ENCODE measurements at places on chromosomes 16 and 17.

- no peak for ATAC-seq
- peaks cover 19% of the 10 kb centered on the region for H3K27me3 ChIP-seq
- H3K4me1 ChIP-seq: no peaks in the 10 kb centered on the region
- no peak overlapping the region for H3K27ac ChIP-seq
- H3K36me3 ChIP-seq: no peaks in the 10 kb centered on the region
Measured at GRCh38 chr16:23348579-23349469, 46.7 kb downstream of the SCNN1B start.

- H3K4me1 ChIP-seq: no peaks in the 10 kb centered on the region
- H3K27me3 ChIP-seq: no peaks in the 10 kb centered on the region
- no peak overlapping the region for H3K4me3 ChIP-seq
- H3K36me3 ChIP-seq: no peaks in the 10 kb centered on the region
- no peak for ATAC-seq
Measured at GRCh38 chr17:76179496-76180467, 38.7 kb upstream of the FOXJ1 start.

- H3K27ac ChIP-seq: no peak overlapping the region
- H3K4me3 ChIP-seq: no peak overlapping the region
- no peak for ATAC-seq
- peaks cover 75% of the 10 kb centered on the region for H3K4me1 ChIP-seq
Measured at GRCh38 chr17:83100853-83101391, 21.5 kb downstream of the METRNL start.

- no peaks in the 10 kb centered on the region for H3K4me1 ChIP-seq
- ATAC-seq: peak; percentile 58
- peaks cover 66% of the 10 kb centered on the region for H3K36me3 ChIP-seq
- no peak overlapping the region for H3K4me3 ChIP-seq
- H3K27ac ChIP-seq: peak overlapping the region; percentile 77
Measured at GRCh38 chr16:19696328-19696727, 21.7 kb downstream of the KNOP1 start.

- no peaks in the 10 kb centered on the region for H3K36me3 ChIP-seq
- H3K27ac ChIP-seq: no peak overlapping the region
- no peak overlapping the region for H3K4me3 ChIP-seq
- H3K27me3 ChIP-seq: peaks cover 59% of the 10 kb centered on the region
Measured at GRCh38 chr16:54633943-54634362, 296.7 kb upstream of the IRX5 start.

GRCh38 chr17:40122136-40122998, 596 bp downstream of the MSL1 start:
- peaks cover 8% of the 10 kb centered on the region for H3K4me1 ChIP-seq
- H3K36me3 ChIP-seq: peaks cover 21% of the 10 kb centered on the region
- H3K27ac ChIP-seq: peak overlapping the region; percentile 95
- H3K27me3 ChIP-seq: no peaks in the 10 kb centered on the region
- H3K4me3 ChIP-seq: peak overlapping the region; percentile 88

- H3K4me3 ChIP-seq: no peak overlapping the region
- H3K27ac ChIP-seq: no peak overlapping the region
- no peaks in the 10 kb centered on the region for H3K36me3 ChIP-seq
- peaks cover 61% of the 10 kb centered on the region for H3K4me1 ChIP-seq
Measured at GRCh38 chr17:962670-963069, 16.9 kb downstream of the NXN start.

DNA sequence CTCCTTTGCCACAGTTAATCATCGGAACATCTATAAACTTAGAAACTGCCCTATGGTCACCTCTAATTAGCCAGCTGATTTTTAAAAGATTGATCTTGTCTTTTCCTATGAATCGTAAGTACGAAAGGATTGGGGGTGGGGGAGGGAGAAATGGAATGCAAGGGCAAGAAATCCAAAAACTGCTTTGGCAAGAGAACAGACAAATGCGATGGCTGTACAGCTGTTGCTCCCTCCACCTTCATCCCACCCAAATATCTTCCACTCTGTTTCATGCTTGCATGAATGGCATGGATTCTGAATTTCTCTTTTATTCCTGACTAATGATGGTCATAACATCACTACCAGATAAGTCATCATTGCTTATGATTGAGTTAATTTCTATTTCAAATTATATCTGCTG, 165.7 kb downstream of the STX8 start:
- no peak for ATAC-seq
- peaks cover 8% of the 10 kb centered on the region for H3K4me1 ChIP-seq
- H3K4me3 ChIP-seq: peak overlapping the region; percentile 3
- no peaks in the 10 kb centered on the region for H3K36me3 ChIP-seq
- no peaks in the 10 kb centered on the region for H3K27me3 ChIP-seq

DNA sequence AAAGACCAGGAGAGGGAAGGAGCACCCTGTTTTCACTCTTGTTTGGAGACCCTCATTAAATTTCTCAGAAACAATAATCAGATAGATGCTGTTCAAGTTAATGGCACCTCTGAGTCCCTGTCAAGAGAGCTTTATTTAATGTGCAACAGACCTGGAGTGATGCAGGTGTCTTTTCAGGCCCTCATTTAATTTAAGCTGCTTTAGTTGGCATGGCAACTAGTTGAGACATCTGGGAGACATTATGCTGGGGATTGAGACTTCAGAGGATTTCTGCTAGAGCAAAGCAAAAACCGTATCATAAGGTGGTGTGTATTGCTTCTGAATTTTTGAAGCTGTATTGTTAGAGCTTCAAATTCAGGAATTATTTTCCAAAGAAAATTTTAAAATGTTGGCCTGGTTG, 108.5 kb downstream of the NLK start:
- ATAC-seq: no peak
- no peak overlapping the region for H3K4me3 ChIP-seq
- H3K27ac ChIP-seq: no peak overlapping the region
- H3K4me1 ChIP-seq: no peaks in the 10 kb centered on the region
- no peaks in the 10 kb centered on the region for H3K27me3 ChIP-seq

- no peak overlapping the region for H3K4me3 ChIP-seq
- ATAC-seq: no peak
- no peak overlapping the region for H3K27ac ChIP-seq
- H3K4me1 ChIP-seq: no peaks in the 10 kb centered on the region
- no peaks in the 10 kb centered on the region for H3K36me3 ChIP-seq
Measured at GRCh38 chr17:64028874-64029464, 8.5 kb upstream of the ICAM2 start.

GRCh38 chr16:58269526-58269925, 25.3 kb downstream of the PRSS54 start:
- H3K4me1 ChIP-seq: no peaks in the 10 kb centered on the region
- no peak overlapping the region for H3K27ac ChIP-seq
- no peak overlapping the region for H3K4me3 ChIP-seq

DNA sequence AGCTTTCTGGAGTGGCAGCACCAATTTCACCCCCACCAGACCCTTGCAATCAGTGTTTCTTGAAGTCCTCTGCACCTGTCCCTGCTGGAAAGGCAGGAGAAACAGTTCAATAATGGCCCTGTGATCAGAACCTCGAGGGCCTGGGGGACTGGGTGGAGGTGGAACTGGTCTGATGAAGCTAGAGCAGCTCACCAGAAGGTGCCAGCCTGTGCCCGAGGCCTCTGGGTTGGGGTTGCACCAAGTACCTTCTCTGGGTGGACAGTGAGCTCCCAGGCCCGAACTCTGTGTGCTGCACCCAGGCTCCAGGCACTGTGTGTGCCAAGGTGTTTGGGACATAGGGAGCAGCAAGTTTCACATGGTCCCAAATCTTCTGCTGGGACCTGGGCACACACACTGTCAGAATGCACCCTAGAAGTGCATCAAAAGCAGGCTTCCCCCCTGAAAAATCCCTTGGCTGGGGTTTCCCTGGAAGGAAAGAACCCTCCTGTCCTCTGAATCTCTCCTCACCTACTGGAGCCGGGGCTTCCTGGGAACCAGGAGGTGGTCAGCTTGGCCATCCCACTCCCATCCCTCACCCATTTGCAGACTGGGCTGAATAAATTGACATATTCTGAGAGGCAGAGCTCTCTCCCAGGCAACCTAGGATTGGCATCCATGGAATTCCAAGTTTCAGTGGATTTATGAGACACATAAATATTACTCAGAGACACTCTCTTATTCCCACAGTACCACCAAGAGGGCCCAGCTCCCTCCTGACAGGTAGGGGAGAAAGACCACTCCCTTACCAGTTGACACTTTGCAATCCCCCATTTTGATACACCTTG, 17.4 kb downstream of the CD300LG start:
- no peaks in the 10 kb centered on the region for H3K36me3 ChIP-seq
- no peak overlapping the region for H3K27ac ChIP-seq
- no peak for ATAC-seq
- peaks cover 8% of the 10 kb centered on the region for H3K27me3 ChIP-seq
- no peak overlapping the region for H3K4me3 ChIP-seq

DNA sequence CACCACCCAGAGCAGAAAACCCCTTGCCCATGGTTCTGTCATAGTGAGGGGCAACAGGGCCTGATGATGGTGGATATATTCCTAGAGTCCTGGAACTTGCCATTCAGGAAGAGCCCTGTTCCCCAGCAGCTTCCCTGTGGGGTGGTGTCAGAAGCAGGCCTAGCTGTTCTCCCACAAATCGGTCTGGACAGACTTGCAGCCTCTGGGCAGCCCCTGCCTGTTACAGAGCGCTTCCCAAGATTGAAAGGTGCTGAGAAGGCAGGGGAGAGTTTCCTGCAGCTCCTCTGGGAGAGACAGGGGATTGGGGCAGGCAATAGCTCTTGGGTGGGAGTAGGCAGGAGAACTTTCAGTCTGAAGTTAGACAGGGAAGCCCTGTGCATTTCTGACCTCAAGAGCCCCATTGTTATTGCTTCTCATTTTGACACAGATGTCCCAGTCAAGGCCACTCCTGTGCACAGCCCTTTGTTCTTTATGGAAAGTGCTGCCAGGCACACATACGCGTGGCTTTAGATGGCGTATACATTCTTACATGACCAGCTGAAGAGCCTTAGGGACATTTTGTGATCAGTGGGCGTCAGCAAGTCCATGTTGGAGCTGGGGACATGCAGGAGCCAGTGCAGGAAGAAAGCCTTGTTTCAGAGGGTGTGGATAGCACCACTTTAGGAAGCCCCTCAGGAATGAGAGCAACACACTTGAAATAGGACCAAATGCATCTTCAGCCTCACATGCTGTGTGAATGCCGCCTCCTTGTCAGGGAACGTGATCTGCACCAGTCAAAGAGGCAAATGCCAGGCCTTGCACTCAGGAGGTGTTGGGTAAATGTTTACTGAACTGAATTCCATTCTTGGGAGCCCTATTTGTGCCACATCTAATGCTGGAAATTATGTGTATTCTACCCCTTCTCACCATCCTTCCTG, 67.5 kb downstream of the GNAO1 start:
- no peaks in the 10 kb centered on the region for H3K27me3 ChIP-seq
- ATAC-seq: no peak
- no peaks in the 10 kb centered on the region for H3K36me3 ChIP-seq
- H3K4me1 ChIP-seq: peaks cover 36% of the 10 kb centered on the region
- H3K4me3 ChIP-seq: no peak overlapping the region

- H3K27me3 ChIP-seq: no peaks in the 10 kb centered on the region
- peak overlapping the region; percentile 74 for H3K27ac ChIP-seq
- H3K4me3 ChIP-seq: peak overlapping the region; percentile 82
- ATAC-seq: peak; percentile 5
- peaks cover 83% of the 10 kb centered on the region for H3K4me1 ChIP-seq
- H3K36me3 ChIP-seq: no peaks in the 10 kb centered on the region
Measured at GRCh38 chr17:79027925-79028491, 4.0 kb downstream of the C1QTNF1 start.

- H3K4me3 ChIP-seq: no peak overlapping the region
- H3K36me3 ChIP-seq: no peaks in the 10 kb centered on the region
- peaks cover 100% of the 10 kb centered on the region for H3K27me3 ChIP-seq
- H3K4me1 ChIP-seq: peaks cover 4% of the 10 kb centered on the region
- no peak for ATAC-seq
Measured at GRCh38 chr17:38565853-38566665, 39.7 kb downstream of the SRCIN1 start.

DNA sequence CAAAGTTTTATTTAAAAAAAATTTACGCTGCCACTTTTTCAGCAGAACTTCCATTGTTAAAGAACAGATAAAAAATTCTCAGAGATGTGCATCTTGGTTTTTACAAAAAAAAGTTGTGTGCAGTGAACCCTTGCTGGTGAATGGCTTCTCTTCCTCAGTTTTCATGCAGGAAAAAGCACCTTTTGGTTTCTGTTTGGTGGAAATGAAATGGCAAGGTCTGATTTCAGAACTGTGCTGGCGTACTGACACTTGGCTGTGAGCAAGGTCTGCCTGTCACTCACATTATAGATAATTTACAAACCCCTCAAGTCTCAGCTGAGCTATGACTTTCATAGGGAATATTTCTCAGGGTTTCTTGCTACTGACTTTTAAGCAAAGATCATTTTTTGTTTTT, 5.7 kb upstream of the SALL1 start:
- no peaks in the 10 kb centered on the region for H3K4me1 ChIP-seq
- no peaks in the 10 kb centered on the region for H3K36me3 ChIP-seq
- peaks cover 90% of the 10 kb centered on the region for H3K27me3 ChIP-seq
- H3K4me3 ChIP-seq: no peak overlapping the region
- no peak for ATAC-seq
- no peak overlapping the region for H3K27ac ChIP-seq

DNA sequence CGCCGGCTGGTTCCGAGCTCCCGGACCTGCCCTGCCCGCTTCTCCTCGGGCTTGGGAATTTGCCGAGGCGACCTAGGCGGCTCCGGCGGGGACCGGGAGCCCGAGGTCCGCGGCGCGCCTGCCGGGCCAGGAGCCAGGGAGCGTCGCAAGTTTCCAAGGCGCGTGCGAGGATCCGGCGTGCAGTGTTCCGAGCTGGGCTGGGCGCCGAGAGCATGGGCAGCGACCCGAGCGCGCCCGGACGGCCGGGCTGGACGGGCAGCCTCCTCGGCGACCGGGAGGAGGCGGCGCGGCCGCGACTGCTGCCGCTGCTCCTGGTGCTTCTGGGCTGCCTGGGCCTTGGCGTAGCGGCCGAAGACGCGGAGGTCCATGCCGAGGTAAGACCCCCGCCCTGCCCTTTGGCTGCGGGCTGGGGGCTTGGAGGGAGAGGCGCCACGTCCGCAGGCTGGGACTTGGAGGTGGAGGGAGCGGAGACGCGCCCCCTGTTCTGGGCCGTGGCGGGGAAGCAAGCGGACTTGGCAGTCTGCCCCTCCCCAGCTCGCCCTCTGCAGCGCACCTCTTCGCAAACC, 668 bp downstream of the MMP15 start:
- H3K4me3 ChIP-seq: peak overlapping the region; percentile 84
- no peaks in the 10 kb centered on the region for H3K36me3 ChIP-seq
- no peaks in the 10 kb centered on the region for H3K4me1 ChIP-seq
- H3K27me3 ChIP-seq: no peaks in the 10 kb centered on the region
- H3K27ac ChIP-seq: peak overlapping the region; percentile 83

- H3K36me3 ChIP-seq: no peaks in the 10 kb centered on the region
- no peak overlapping the region for H3K4me3 ChIP-seq
- peaks cover 5% of the 10 kb centered on the region for H3K27me3 ChIP-seq
Measured at GRCh38 chr17:11511696-11512095, 86.6 kb upstream of the DNAH9 start.

DNA sequence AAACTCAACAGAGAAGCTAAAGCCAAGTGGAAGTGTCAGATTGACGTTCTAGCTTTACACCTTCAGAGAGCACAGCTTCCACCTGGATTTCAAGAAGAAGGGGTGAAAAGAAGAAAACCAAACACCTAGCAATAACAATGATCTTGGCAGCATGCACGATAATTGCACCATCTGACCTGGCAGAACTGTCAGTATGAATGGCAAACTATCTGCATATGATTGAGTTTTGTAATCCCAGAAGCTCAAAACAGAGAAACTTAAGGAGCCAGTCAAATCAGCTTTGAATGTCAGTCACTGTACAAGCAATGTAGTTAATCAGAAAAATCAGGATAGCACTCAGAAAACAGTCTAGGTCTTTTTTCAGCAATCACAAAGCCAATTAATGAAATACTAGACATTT, 427.1 kb downstream of the ZFHX3 start:
- no peaks in the 10 kb centered on the region for H3K36me3 ChIP-seq
- no peak overlapping the region for H3K27ac ChIP-seq
- H3K4me3 ChIP-seq: no peak overlapping the region
- no peak for ATAC-seq
- no peaks in the 10 kb centered on the region for H3K4me1 ChIP-seq
- no peaks in the 10 kb centered on the region for H3K27me3 ChIP-seq

Measured in gastroesophageal sphincter (tissue), 4 donors.